GM23248 (cell line): ENCODE measurements at places on chromosomes 13 and 19.

DNA sequence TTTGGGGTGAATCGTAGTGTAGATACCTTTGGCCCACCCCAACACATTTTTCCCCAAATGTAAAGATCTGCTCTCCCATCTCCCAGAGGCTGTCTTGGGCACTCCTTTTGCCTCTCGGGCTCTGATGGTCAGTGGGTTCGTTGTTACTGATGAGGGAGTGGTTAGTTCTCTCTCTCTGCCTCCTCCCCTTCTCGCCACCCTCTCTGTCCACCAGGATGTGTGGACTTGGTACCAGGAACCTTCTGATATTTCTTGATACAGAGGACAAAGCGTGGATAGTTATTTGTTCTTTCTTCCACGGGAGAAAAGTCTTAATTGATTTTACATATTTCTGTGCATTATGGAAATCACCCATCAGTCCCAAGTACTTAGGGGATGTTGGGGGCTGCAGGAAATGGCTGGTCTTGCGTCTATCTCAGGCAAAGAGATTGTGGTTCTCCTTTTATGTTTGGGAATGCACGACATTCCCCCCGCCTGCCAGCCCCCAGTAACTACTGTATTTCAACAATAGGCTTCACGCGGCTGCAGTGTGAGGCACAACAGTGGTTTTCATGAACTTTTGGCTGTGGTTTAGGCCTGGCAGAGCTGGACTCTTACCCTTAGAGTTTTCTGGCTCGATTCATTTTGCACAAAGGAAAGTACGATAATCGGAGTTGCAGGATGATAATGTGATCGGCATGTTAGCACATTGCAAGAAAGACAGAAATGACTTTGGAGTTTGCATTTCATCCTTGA, 79.0 kb upstream of the ZNF536 start:
- H3K36me3 ChIP-seq = no peaks in the 10 kb centered on the region
- H3K4me3 ChIP-seq = no peak overlapping the region
- no peaks in the 10 kb centered on the region for H3K4me1 ChIP-seq
- no peaks in the 10 kb centered on the region for H3K27me3 ChIP-seq
- DNase-seq = no peak
- no peak overlapping the region for H3K27ac ChIP-seq

- H3K36me3 ChIP-seq = no peaks in the 10 kb centered on the region
- H3K27me3 ChIP-seq = peaks cover 12% of the 10 kb centered on the region; the same call in 1 of the 2 replicates
- H3K27ac ChIP-seq = no peak overlapping the region
- H3K4me3 ChIP-seq = peak overlapping the region; percentile 72
These were observed 7.0 kb downstream of the PGLYRP1 start for GRCh38 chr19:46015687-46016425.

- no peaks in the 10 kb centered on the region for H3K27me3 ChIP-seq
- DNase-seq = peak; percentile 21
- peaks cover 24% of the 10 kb centered on the region for H3K4me1 ChIP-seq
- H3K27ac ChIP-seq = no peak overlapping the region
These were observed 383.0 kb downstream of the SLITRK1 start for GRCh38 chr13:83499286-83499685.

GRCh38 chr19:49730166-49730565, 32.9 kb downstream of the TSKS start:
- H3K36me3 ChIP-seq = no peaks in the 10 kb centered on the region
- H3K27ac ChIP-seq = no peak overlapping the region
- no peaks in the 10 kb centered on the region for H3K27me3 ChIP-seq
- no peak for DNase-seq
- H3K4me1 ChIP-seq = peaks cover 13% of the 10 kb centered on the region
- no peak overlapping the region for H3K4me3 ChIP-seq

GRCh38 chr13:77544355-77544754, 8.8 kb downstream of the SCEL start:
- no peaks in the 10 kb centered on the region; the same call in 1 of the 2 replicates for H3K27me3 ChIP-seq
- H3K27ac ChIP-seq = no peak overlapping the region
- H3K36me3 ChIP-seq = no peaks in the 10 kb centered on the region
- no peaks in the 10 kb centered on the region for H3K4me1 ChIP-seq

- H3K27ac ChIP-seq = peak overlapping the region; percentile 43; the same call in 1 of the 2 replicates
- H3K27me3 ChIP-seq = peaks cover 3% of the 10 kb centered on the region; the same call in 1 of the 2 replicates
- no peak overlapping the region for H3K4me3 ChIP-seq
- no peaks in the 10 kb centered on the region for H3K36me3 ChIP-seq
- peak; percentile 91 for DNase-seq
- H3K4me1 ChIP-seq = peaks cover 11% of the 10 kb centered on the region
These were observed 147.9 kb downstream of the KATNAL1 start for GRCh38 chr13:30159446-30159839.

GRCh38 chr13:109281903-109282635, 504.3 kb downstream of the IRS2 start:
- no peaks in the 10 kb centered on the region for H3K27me3 ChIP-seq
- no peak for DNase-seq
- no peak overlapping the region for H3K4me3 ChIP-seq
- H3K4me1 ChIP-seq = peaks cover 8% of the 10 kb centered on the region; the same call in 1 of the 2 replicates
- peak overlapping the region; percentile 12; the same call in 1 of the 2 replicates for H3K27ac ChIP-seq
- no peaks in the 10 kb centered on the region for H3K36me3 ChIP-seq

DNA sequence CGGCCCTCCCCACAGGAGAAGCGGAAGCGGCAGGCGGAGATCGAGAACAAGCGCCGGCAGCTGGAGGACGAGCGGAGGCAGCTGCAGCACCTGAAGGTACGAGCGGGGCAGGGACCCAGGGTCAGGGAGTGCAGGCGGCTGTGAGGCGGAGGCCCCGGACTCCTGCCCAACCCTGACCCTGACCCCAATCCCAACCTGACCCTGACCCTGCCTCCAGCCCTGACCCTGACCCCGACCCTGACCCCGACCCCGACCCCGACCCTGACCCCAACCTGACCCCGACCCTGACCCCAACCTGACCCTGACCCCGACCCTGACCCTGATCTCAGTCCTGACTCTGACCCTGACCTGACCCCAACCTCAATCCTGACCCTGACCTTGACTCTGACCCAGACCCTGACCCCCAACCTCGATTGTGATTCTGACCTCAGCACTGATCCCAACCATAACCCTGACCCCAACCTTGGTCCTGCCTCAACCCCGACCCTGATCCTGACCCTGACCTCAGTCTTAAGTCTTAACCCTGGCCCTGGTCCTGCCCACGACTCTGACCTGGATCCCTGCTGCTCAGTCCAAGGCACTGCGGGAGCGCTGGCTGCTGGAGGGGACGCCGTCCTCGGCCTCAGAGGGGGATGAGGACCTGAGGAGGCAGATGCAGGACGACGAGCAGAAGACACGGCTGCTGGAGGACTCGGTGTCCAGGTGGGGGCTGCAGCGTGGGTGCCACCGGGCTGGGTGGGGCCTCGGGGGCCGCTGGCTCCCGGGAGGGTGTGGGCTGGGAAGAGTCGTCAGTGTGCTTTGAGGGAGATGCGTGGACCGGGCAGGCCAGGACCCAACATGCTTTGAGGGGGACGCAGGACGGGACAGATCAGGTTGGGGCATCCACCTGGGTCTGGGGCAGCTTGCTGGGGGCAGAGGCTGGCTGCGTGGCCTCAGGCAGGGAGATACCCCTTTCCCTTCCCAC, 18.5 kb downstream of the PALM start:
- no peak for DNase-seq
- H3K27ac ChIP-seq = no peak overlapping the region
- no peaks in the 10 kb centered on the region for H3K36me3 ChIP-seq

DNA sequence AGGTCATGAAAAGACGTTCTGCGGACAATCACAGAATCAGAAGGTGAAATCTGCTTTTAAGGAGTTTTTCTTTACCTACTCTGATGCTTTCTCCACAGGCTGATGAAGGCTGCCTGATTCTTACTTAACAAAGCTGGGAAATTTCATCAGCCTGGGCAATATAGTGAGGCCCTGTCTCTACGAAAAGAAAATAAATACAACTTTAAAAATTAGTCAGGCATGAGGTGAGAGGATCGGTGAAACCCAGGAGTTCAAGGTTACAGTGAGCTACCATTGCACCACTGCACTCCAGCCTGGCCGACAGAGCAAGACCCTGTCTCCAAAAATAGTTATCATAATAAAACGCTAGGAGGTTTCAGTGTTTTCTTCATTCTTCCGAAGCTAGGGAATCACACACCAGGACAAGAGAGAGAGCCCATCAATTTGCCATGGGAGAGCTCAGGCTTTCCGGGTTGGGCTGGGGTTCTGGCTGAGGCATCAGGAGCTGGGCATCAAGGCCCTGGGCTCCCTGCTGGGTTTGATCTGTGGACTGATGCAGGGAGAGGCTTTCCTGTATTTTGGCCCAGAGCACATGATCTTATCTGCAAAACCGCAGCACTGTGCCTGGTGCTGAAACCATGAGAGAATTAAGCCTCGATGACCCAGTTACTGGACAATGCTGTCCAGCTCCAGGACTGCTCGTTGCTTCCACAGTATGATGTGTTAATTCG, 25.1 kb upstream of the CEBPG start:
- no peaks in the 10 kb centered on the region for H3K36me3 ChIP-seq
- H3K27me3 ChIP-seq = peaks cover 38% of the 10 kb centered on the region
- DNase-seq = peak; percentile 65
- H3K4me3 ChIP-seq = no peak overlapping the region

DNA sequence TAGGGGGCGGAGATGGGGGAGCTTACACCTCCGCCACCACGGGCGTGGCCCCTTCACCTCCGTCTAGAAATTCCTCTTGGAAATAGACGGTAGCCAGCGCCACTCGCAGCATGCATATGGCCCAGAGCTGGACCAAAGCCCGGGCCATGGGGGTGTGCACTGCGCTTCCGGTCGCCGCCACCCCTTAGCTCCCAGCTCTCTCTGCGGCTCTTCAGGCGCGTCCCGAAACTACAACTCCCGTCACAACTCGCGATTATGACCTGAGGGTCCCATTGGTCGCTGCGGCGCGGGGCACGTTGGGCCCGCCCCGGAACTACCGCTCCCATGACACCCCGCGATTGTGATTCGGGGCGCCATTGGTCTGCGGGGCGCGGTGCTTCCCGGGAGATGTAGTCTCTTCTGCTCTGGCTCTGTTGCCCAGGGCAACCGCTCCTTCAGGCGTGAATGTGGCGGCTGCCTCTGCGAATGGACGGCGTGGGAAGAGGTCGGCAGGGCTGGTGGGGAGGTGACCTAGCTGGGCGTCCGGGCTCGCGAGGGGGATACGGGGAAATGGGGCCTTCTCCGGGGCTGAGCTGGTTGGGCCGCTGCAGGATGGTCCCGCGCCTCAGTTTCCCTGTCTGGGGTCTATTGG, at the start of the genes C19orf44 and CALR3:
Gene C19orf44, plus strand, starts transcription at position 413 of the 631 bp plus-strand sequence. CDS start 4,399 bp downstream, outside the sequence.
Gene CALR3, minus strand, starts transcription at position 186 of the 631 bp plus-strand sequence. Its CDS starts 38 bp downstream, at position 148.
- peak within 1 kb of the TSS; percentile 82 for H3K4me3 ChIP-seq
- H3K27ac ChIP-seq = peak within 1 kb of the TSS; percentile 92
- 0 out of 2 replicates have a peak, but pooled peaks cover 3% of the 10 kb centered on the region for H3K4me1 ChIP-seq

- peaks cover 8% of the 10 kb centered on the region for H3K27me3 ChIP-seq
- no peak overlapping the region for H3K4me3 ChIP-seq
- DNase-seq = no peak
- H3K27ac ChIP-seq = no peak overlapping the region
- no peaks in the 10 kb centered on the region for H3K4me1 ChIP-seq
These were observed 82.8 kb downstream of the TEX29 start for GRCh38 chr13:111403266-111403665.

DNA sequence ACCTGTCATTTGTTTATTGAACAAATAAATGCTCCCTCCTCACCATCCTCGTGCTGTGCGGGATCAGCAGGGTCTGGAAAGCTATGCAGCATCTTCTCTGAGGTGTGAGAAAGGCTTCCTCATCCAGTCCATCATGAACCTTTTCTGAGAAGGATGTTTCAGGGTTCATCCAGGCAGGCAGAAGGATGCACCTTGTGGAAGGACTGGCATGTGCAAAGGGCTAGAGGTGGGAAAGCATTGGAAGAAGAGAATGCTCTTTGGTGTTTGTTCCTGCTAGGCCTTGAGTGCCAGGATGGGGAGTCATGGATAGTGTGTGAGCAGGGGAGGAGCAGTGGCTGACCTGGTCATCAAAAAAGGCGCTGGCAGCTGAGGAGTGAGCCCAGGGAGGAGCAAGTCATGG, 6.6 kb downstream of the PALM start:
- DNase-seq = no peak
- H3K4me1 ChIP-seq = no peaks in the 10 kb centered on the region
- no peak overlapping the region for H3K27ac ChIP-seq
- H3K36me3 ChIP-seq = no peaks in the 10 kb centered on the region

DNA sequence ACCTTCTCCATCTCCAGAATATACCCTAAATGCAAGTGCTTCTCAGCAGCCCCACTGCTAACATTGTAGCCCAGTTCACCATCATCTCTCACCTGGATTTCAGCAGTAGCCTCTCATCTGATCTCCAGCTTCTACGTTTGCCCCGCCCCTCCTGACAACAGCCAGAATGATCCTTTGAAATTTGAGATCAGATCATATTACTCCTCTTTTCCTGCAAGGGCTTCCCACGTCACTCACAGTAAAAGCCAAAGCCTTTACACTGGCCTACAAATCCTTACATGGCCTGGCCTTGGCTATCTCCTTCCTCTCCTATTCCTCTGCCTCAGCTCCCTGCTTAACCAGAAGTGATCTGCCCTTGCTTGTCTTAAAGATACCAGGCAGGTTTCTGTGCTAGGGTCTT, 94.3 kb upstream of the NBEA start:
- H3K27ac ChIP-seq = no peak overlapping the region
- no peaks in the 10 kb centered on the region for H3K4me1 ChIP-seq
- H3K36me3 ChIP-seq = no peaks in the 10 kb centered on the region
- H3K27me3 ChIP-seq = no peaks in the 10 kb centered on the region

DNA sequence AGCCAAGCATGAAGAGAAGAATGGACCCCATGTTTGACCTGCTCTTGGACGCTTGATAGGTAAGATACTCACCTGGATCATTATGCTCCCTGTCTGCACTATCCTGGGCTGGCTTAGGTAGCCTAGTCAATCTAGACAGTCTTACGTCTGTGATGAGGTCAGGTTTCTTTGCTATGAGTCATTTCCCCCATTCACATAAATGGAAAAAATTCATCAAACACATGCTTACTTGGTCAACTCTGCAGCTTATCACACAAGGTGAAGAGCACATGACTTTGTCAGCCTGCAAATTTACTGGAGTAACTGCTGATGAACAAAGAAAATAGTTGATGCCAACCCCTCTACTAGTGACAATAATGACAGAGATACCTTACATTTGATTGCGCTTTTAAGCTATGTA, 170.0 kb downstream of the NUFIP1 start:
- H3K36me3 ChIP-seq = no peaks in the 10 kb centered on the region
- peaks cover 33% of the 10 kb centered on the region for H3K4me1 ChIP-seq
- no peaks in the 10 kb centered on the region for H3K27me3 ChIP-seq
- no peak overlapping the region for H3K4me3 ChIP-seq

GRCh38 chr19:6242677-6243076, 37.1 kb downstream of the MLLT1 start:
- H3K27me3 ChIP-seq = no peaks in the 10 kb centered on the region
- peaks cover 22% of the 10 kb centered on the region for H3K4me1 ChIP-seq
- DNase-seq = no peak
- H3K36me3 ChIP-seq = peaks cover 4% of the 10 kb centered on the region; the same call in 1 of the 2 replicates
- H3K4me3 ChIP-seq = no peak overlapping the region

- H3K4me1 ChIP-seq = peaks cover 14% of the 10 kb centered on the region
- no peaks in the 10 kb centered on the region for H3K36me3 ChIP-seq
- no peak for DNase-seq
These were observed 52.1 kb upstream of the UBE2L5 start for GRCh38 chr13:30370146-30370545.

- H3K4me3 ChIP-seq = no peak overlapping the region
- H3K27me3 ChIP-seq = no peaks in the 10 kb centered on the region; the same call in 1 of the 2 replicates
- H3K27ac ChIP-seq = no peak overlapping the region
- no peaks in the 10 kb centered on the region for H3K36me3 ChIP-seq
These were observed 313.6 kb upstream of the OBI1 start for GRCh38 chr13:78972561-78972960.
